Activated T-helper 17 cell treated with anti-CD3 and anti-CD28 coated beads, Interleukin-2, amount 50 U/mL, for 72 hours (primary cell): ENCODE measurements at places on chromosomes 6 and 20. TPM values are rescaled to one million over a fixed set of nuclear protein-coding genes. Genes with fewer than 3 reads are reported as not detected.
A peak's percentile ranks its signal among the peaks of the same experiment; 100 is the strongest.

GRCh38 chr6:5096482-5096881 lies 11.3 kb downstream of the PPP1R3G start:
- no peak overlapping the region for H3K4me3 ChIP-seq
- H3K27me3 ChIP-seq, result peaks cover 15% of the 10 kb centered on the region
- no peaks in the 10 kb centered on the region for H3K36me3 ChIP-seq
- peaks cover 4% of the 10 kb centered on the region for H3K4me1 ChIP-seq
- no peak overlapping the region for H3K27ac ChIP-seq
- no peak for ATAC-seq

GRCh38 chr6:129793447-129793846 lies 67.7 kb downstream of the TMEM244 start:
- H3K4me3 ChIP-seq, result no peak overlapping the region
- no peaks in the 10 kb centered on the region for H3K36me3 ChIP-seq
- H3K27ac ChIP-seq, result no peak overlapping the region
- no peak for ATAC-seq

DNA sequence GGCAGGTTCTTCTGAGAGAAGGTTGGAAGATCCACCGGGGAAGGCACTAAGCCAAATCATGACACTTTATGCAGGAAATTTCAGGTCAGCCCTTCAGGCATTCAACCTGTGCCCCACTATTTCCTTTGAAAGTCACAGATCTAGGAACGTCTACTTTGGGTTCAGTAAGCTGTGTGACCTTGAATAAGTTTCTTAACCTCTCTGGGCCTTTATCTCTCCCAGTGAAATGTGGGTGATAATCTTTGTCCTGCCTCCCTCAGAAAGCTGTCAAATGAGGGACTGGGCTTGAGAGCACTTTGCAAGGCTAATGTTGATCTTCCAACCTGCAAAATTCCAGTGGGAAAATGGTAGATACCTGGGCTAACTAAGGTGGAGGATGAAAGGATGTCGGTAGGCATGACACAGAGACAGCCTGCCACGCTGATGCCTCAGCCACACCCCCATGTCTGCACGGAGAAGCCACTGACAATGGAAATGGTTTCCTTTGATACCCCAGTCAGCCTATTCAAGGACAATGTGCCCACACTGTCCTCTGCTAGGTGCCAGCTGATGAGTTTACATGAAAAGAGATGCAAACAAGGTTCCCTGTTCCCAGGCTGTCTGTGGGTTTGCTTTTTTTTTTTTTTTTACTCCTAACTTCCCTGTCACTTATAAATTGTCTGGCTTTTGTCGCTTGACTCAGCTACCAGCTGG lies 9.3 kb downstream of the BNIP5 start:
- H3K27ac ChIP-seq, result no peak overlapping the region
- no peaks in the 10 kb centered on the region for H3K4me1 ChIP-seq
- H3K4me3 ChIP-seq, result no peak overlapping the region
- no peak for ATAC-seq
- H3K36me3 ChIP-seq, result no peaks in the 10 kb centered on the region

DNA sequence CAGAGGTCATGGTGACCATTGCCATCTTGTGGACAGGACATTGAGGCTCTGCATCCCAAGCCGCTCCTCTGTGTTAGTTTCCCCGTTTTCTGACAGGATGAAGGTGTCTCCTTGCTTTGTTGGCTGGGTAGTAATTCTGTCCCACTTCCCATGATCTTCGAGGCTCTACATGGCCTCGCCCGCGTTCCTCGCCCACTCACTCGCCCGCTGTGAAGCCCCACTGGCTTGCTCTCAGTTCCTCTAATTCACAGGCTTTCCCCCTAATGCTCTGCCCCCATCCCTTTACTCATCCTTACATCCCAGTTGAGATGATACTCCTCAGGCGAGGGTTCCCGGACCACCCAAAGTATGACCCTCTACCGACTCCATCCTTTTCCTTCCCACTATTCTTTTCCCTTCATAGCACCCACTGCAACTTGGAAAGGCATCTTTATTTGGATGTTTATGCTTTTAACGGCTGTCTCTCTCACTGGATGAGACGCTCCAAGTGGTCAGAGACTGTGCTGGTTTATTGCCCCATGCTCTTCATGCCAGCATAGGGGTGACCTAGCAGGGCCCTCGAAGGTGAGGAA lies 511 bp upstream of the SLC35B2 start:
- ATAC-seq, result no peak
- peak overlapping the region; percentile 86 for H3K27ac ChIP-seq
- H3K4me3 ChIP-seq, result peak overlapping the region; percentile 87
- peaks cover 91% of the 10 kb centered on the region for H3K36me3 ChIP-seq
- H3K4me1 ChIP-seq, result peaks cover 58% of the 10 kb centered on the region

GRCh38 chr6:36216559-36216958 lies 20.0 kb downstream of the BRPF3 start:
- H3K4me1 ChIP-seq, result no peaks in the 10 kb centered on the region
- no peak overlapping the region for H3K27ac ChIP-seq
- H3K4me3 ChIP-seq, result no peak overlapping the region

DNA sequence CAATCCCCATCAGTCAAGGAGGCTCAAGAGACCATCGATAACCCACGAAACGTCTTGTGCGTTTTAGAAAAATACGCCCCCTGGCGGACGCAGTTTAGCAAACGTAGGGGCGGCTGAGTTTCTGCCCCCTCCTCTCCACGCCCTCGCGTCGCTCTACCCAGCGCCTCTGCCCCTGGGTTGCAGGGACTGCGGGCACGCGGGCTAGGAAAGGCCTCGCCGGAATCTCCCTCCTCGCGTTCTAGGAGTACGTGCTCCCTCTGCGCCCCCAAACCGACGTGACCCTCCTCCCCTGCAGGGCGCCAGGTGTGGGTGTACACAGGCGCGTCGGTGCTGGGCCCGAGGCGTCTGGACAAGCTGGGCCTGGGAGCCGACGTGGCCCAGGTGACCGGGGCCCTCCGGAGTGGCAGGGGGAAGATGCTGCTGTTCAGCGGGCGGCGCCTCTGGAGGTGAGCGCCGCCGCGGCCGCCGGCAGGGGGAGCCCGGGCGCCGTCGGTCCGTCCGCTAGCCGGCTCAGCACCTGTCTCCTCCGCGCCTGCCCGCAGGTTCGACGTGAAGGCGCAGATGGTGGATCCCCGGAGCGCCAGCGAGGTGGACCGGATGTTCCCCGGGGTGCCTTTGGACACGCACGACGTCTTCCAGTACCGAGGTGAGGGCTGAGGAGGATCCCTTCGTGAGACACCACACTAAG lies 5.3 kb downstream of the MMP9 start:
- ATAC-seq, result peak; percentile 90
- no peak overlapping the region for H3K27ac ChIP-seq
- H3K4me3 ChIP-seq, result peak overlapping the region; percentile 78
- peaks cover 22% of the 10 kb centered on the region for H3K4me1 ChIP-seq
- H3K27me3 ChIP-seq, result peaks cover 51% of the 10 kb centered on the region
- H3K36me3 ChIP-seq, result peaks cover 8% of the 10 kb centered on the region

DNA sequence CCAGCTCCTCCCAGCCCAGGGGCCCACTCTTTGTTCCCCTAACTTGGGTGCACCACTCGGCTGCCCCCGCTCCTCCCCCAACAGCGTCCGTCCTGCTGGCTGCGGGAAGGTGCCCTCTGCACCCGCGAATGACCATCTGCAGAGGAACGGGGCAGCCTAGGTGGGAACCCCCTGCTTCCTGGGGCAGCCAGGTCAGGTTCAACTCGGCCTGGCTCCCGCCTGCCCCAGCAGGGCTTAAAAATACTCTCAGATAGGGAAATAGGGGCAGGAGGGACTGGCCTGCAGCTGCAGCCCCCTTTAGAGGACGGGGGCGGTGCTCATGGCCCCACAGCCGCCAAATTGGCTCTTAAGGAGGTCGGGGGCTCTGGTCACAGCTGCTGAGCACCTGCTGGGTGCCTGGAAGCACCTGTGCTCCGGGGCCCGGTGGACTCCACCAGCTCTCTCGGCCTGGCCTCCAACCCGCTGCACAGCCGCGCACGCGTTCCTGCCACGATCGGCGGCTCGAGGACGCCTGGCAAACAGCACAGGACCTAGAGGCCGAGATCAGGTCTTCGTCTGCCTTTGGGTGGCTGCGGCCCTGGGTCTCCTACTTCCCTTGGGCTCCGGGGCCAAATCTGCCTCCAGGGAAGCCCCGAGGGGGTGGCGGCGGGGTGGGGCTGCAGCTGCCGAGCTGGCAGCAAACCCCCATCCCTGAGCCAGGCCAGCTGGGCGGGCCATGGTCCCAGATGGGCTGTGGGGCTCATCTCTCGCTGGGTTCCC lies 700 bp upstream of the LAMA5 start:
- ATAC-seq, result no peak
- peak overlapping the region; percentile 59 for H3K4me3 ChIP-seq

DNA sequence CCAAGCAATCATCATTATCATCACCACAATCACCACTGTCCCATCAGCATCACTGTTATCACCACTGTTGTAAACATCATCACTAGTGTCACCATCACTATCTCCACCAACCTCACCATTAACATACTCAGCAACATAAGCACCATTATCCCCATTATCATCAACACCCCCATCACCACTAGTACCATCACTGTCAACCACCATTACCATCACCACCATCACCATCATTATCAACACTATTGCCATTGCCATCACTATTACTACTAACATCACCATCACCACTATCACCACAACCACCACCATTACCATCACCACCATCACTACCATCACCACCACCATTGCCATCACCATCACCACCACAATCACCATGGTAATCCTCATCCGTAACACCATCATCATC lies 19.5 kb downstream of the CST4 start:
- no peak for ATAC-seq
- H3K27ac ChIP-seq, result no peak overlapping the region
- H3K27me3 ChIP-seq, result no peaks in the 10 kb centered on the region
- no peak overlapping the region for H3K4me3 ChIP-seq
- H3K4me1 ChIP-seq, result no peaks in the 10 kb centered on the region
- H3K36me3 ChIP-seq, result no peaks in the 10 kb centered on the region

- no peaks in the 10 kb centered on the region for H3K36me3 ChIP-seq
- no peak overlapping the region for H3K27ac ChIP-seq
- peaks cover 5% of the 10 kb centered on the region for H3K4me1 ChIP-seq
- H3K27me3 ChIP-seq, result peaks cover 18% of the 10 kb centered on the region
- no peak overlapping the region for H3K4me3 ChIP-seq
Observed at GRCh38 chr6:4550227-4550597, 226.0 kb upstream of the CDYL start.

DNA sequence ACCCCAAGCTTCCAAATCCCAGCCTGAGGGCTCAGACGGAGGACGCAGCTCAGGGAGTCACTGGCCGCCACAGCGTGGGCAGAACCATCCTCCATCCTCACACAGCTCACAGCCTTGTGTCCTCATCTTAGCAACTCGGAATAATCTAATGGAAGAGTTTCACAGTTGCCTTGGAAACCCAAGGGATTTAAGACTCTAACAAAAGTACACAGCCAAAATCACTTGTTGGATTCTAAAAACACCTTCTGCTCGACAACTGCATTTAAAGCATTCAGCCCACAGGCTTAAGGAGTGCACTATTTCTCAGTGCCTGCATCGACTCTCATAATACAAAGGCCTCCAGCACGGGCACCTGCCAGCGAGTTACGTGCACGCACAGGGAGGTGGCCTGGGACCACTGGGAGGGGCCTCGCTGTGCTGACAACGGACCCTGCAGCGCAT lies 45.4 kb downstream of the ZBTB46 start:
- H3K36me3 ChIP-seq, result no peaks in the 10 kb centered on the region
- H3K4me1 ChIP-seq, result peaks cover 4% of the 10 kb centered on the region
- H3K27ac ChIP-seq, result no peak overlapping the region

DNA sequence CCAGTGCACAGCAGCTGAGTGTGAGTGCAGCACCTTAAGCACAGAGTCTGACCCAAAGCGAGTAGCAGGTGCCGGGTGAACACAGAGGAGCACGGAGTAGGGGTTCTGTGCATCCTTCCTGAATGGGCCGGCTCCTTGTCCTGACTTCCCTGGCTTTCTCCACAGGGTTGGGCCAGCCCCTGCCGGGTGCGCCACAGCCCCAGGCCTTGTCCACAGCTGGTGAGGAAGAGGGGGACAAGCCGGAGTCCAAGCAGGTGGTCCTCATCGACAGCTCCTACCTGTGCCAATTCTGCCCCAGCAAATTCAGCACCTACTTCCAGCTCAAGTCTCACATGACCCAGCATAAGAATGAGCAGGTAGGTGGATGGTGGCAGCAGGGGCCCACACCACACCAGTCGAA lies 34.9 kb downstream of the ZNF341 start:
- no peak overlapping the region for H3K4me3 ChIP-seq
- ATAC-seq, result no peak
- H3K4me1 ChIP-seq, result no peaks in the 10 kb centered on the region
- peaks cover 38% of the 10 kb centered on the region for H3K36me3 ChIP-seq
- H3K27me3 ChIP-seq, result no peaks in the 10 kb centered on the region

GRCh38 chr6:7216941-7217621 lies 95.9 kb downstream of the SSR1 start:
- peak overlapping the region; percentile 46 for H3K27ac ChIP-seq
- no peak overlapping the region for H3K4me3 ChIP-seq
- peaks cover 91% of the 10 kb centered on the region for H3K36me3 ChIP-seq
- no peaks in the 10 kb centered on the region for H3K27me3 ChIP-seq

DNA sequence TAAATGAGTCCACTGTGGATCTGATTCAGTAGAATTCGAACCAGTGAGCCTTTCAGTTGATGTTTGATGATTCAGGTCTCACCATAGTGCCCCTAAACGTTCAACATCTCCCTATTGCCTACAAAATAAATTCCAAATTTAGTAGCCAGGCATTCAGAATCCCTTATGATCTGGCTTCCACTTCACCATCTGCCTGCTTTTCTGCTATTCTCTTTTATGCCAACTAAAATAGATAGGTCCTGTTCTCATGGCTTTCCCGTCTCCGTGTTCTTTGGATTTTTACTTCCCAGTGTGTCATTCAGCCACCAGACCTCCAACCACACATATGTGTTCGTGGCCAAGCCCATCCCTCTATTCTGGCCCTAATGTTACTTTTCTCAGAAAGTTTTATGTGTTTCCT lies 410.4 kb downstream of the LMBRD1 start:
- no peaks in the 10 kb centered on the region for H3K4me1 ChIP-seq
- no peaks in the 10 kb centered on the region for H3K27me3 ChIP-seq
- no peak for ATAC-seq

Gene SNX21
- 2.6 TPM for total RNA-seq

Gene SCRT2
- not detected for total RNA-seq

Gene TBCC
- total RNA-seq, result 17.7 TPM

Gene SSTR4
- total RNA-seq, result not detected
